NCI-H526 treated with DMSO at 0.1 percent for 48 hours (cell line): ENCODE measurements at places on chromosomes 6 and 20.

DNA sequence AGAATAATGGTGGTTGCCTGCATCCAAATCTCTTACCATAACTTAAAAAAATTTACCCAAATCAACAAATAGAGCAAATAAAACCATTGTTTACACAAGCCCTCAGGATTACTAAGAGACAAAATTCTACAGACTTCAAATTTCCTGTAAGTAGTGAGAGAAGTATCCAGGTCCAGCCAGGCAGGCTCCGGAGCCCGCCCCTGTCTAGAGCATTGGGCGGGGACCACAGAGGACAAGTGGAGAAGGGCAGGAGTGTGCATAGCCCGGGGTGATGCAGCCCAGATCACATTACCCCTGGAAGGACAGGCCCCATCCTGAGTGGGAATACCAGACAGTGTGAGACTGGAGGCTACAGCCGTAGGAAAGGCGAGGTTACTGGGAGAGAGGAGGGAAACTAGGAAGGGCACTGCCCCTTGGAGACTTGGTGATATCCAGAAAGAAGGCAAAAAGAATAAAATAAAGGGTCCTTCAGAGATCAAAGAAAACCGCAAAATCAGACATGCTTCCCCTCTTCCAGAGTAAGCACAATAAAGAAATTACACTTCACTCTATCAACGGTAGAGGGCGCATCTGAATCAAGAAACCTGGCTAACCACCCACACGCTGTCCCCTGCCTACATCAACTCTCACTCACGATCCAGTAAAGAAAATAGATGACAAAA is 26.6 kb downstream of the RIN2 start:
- peak; percentile 88 for DNase-seq

GRCh38 chr6:4402477-4402976 is 267.2 kb upstream of the ECI2 start:
- no peak for DNase-seq

GRCh38 chr20:47949230-47949629 is 163.9 kb upstream of the SULF2 start:
- DNase-seq: no peak

- DNase-seq: no peak
These were observed 860 bp downstream of the DEFB124 start for GRCh38 chr20:31474097-31474436.

DNA sequence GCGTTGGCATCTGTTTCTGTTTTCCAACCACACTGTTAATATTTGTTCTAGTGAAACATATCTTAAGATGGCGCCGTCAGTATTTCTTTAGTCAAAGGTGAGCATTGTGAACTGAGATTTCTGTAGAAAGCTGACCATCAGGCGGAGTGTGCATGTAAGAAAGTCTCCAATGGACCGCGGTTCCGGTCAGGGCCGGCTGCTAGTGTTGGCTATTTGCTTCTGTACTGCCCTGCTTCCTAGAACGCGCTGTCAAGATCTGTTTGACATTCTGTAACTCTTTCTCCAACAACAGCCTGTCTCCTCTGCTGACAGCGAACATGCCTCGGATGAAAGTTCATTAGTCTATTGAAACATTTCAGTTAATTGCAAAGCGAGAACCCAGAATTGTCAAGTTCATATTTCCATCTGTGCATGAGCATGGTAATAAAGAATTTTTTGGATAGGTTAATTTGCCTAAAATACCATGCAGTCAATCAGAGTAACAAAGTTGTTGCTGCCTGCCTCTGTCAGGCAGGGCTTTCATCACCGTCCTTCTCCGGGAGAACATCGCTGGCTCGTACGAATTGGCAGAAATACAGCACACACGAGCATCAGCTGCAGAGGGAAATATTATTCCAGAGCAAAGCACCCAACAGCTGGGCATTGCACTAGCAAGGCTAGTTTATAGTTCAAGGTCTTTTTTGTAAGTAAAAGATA is 369.1 kb downstream of the CDH4 start:
- no peak for DNase-seq

DNA sequence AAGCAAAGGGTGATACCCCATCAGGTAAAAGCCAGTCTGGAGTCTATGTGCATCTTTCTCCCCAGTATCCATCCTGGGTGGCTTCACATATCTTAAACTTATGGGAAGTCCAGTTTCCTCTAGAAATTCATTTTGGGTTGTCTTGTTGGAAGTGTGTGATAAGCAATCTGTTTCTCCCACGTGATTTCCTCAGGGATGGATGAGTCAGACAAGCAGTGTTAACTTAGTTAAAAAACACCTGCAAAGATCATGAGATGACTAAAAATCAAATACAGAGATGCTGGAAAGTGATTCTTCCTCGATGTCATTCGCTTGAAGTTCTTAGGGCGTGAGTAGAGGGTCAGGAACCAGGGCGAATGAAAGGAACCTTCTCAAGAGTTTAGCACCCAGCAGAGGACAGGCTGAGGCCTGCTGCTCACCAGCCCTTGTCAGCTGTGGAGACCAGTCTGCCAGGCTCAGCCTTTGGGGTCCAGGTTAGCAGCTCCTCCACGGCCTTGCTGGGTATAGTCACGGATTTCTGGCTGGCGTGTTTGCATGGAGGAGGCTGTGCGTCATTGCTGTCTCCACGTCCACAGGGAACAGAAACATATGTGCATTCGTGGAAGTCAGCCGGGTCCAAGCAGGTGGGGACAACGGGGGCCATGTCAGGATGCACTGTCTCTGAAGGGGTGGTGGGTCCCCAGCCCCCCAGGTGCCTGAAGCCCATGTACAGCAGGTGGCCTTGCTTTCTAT is 2.8 kb upstream of the PNPLA1 start:
- DNase-seq: no peak

DNA sequence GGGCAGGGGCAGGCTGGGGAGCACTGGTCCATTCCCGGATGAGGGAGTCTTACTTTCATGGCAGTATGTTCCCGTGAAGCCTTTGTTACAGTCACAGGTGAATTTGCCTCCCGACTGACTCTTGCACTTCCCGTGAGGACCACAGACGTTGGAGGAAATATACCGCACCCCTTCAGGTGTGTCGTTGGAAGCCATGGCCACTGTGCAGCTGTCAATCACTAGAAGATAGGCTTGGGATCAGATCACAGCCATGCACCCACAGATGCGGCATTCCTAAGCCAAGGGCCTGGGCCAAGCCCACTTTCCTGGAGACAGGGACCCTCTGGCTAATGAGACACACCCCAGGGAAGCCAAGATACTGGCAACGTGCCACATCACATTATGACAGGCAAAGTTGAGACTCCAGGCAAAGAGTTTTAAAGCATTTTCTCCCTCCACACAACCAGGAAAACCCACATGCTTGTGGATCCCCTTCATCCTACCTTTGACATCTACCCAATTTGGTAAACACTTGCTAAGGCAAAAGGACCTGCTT is 26.8 kb downstream of the JAG1 start:
- no peak for DNase-seq

DNA sequence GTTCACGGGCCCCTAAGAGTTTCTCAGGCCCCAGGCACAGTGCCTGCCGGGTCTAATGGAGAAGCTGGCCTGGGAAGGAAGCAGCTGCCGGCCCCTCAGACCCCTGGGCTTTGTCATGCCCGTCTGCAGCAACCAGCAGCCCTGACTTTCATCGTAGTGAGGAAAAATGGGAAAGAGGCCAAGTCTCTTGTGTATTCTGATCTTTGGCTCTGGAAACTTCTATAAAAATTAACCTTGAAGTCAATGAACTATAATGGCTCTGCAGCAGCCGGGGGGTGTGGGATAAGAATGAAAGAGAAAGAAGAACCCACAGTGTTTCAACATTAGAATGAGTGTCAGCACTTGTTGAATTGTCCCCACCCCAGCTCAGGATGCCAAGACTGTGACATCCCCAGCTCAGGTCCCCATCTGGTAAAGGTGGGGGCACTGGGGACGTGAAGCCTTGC is 12.9 kb downstream of the TGM2 start:
- DNase-seq: no peak

DNA sequence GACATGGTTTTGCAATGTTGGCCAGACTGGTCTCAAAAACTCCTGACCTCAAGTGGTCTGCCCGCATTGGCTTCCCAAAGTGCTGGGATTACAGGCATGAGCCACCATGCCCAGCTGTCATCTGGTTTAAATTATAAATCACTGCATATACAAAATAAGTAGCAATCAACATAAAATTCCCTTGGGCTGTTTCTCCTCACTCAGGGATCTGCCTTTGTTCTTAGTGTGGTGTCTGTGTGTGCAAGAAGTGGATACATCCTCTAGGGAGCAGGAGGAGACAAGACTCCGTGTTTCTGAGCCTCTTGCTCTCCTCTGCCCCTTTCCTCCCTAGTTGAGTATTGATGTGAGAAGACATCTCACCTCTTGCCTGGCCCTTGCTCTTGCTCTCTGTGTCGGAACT is 65.2 kb upstream of the ADGRF4 start:
- no peak for DNase-seq

- no peak for DNase-seq
These were observed 34.7 kb downstream of the SUN5 start for GRCh38 chr20:32969356-32970114.

GRCh38 chr6:42973926-42974325 is 5.1 kb downstream of the PEX6 start:
- DNase-seq: no peak
